8988T (cell line): ENCODE measurements at places on chromosomes 2 and 18.

DNA sequence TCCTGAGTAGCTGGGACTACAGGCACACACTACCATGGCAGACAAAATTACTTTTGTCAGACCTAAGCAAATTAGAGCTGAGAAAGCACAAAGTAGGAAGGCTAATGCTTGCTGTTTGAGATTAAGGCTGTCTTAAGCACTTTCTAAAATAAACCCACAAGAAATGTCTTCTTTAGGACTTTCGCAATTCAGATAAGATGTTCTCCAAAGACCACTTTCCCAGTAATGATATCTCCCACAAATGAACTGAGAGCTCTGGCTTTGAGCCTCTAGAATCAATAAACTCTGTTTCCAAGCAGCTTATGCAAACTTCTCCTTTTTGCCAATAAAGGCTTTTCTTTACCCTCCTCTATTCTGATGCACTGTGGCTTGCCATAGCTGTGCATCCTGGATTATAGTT, 32.0 kb upstream of the GALNT1 start:
- DNase-seq, result no peak

DNA sequence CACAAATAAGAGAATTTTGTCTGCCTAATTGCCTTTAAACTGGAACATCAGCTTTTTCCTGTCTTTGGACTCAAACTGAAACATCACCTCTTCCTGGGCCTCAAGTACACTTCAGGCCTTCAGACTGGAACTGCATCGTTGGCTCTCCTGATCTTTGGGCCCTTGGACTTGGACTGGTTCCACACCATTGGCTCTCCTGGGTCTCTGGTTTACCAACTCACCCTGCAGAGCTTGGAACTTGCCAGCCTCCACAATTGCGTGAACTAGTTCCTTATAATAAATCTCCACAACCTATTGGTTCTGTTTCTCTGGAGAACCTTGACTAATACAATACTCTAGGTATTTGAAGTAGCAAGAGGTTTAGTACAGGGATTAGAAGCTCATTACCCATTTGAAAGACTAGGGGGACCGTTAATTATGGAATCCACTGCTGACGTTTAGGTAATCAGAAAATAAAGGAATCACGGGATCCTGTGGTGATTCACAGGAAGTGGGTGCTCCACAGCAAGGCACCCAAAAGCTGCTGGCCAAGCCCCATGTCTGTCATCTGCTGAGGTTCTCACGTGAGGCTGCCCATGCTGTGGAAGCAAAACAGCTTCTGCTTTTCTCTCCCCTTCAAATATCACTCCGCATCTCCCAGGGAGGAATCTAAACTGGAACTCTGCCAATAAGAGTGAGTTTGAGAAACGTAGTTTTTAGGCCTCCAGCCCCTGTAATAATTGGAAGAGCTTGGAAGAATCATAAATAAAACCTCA, 20.0 kb upstream of the SGPP2 start:
- no peak for DNase-seq

DNA sequence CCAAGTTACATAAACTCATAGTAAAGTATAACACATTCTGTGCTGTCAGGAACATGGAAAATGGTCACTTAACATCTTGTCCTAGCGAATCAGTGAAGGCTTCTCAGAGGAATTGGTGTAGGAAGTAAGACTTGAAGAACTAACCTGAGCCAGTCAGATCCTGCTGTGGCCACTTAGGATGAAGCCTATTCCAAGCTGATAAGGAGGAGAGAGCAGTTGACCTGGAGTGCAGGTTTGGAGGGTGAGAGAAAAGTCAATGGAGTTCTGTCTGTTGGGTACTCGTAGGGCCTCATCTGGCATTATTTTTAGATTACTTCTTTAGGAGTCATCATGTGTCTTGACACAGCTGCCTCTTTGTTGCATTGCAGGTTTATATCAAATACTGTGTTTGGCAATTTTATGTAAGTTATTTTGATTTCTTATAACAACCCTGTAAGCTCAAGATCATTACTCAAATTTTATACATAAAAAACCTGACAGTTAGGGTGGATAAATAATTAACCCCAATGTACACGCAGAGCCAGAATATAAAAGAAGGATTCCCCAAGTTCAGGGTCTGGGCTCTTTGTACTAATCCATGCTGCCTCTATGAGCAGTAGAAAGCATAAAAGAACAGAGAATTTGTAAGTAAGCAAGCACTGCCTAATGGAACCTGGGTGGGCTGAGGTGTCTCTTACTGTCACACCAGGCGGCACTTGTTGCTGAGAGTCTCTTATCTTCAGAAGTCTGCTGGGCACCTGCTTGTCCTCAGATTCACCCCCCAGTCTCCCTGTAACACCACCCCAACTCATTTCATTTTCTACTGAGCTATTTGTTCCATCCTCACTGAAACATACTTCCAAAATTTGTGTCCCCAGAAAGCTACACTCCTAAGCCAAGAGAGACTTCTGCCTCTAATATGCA, 252.1 kb upstream of the NT5C1B start:
- no peak for DNase-seq

GRCh38 chr2:239814116-239814860, 210.9 kb downstream of the NDUFA10 start:
- no peak for DNase-seq

DNA sequence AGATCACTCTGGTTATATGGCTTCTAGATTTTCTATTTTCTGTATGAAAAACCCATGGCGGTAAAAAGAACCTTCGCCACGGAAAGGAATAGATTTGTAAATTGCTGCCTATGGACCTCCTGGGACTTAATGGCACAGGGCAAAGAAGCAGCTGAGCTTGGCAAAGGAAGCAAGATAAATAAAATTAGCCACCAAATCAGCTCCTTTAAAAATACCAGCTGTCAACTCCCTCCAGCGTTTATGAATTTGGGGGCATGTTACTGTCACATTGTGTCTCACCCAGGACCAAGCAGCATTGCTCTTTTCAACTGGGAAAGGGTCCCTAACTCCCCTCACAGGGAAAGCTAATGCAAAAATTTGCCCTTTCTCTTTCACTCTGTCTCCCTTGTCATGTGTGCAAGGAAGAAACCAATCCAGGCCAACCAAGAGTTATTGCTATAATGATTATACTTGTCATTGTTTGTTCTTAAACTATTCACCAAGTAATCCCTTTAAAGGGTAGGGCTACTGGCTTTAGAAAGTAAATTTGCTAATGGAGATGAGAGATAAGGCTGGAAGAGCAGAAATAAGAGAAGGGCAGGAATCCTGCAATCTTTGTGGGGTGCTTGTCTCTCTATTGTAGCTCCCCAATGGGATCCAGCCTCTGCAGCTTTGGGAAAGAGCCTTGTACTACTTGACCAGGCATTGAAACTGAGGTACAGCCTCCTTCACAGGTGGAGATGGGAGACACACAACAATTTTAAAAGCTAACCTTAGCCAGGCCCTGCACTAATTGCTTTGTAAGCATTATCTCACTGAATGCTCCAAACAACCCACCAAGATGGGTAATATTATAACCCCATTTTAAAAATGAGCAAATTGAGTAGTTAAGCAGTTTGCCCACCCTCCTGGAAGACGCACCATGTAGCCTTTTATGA, 119.1 kb upstream of the KLF7 start:
- no peak for DNase-seq

DNA sequence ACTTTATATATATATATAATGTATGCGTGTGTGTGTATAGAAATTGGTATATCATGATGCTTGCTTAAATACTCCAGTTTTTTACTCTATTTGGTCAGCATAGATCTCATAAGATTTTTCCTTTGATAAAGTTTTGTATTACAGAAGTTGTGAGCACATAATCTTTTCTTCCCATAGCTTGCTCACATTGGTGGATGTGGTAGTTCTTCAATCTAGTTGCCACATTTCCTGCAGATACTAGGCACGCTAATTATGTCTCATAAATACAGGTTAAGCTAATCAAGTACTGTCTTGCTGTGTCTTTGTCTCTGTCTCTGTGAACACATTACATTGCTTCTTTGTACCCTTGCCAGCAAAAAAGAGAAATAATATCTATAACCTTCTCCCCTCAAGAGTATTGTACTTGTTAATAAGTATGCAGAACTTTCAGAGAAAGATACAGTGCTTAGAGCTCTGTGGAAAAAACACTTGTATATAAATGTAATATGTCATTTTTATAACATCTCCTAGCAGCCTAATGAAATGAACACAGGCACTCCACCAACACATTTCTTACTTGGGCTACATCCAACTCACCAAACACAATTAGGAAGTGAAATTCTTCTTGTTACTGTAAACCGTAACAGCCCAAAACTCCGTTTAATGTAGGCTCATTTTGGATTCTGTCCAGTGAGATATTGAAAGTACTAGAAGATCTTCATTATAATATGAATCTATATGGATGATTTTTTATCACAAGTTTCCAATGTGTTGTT, 306.7 kb upstream of the SLC8A1 start:
- DNase-seq, result no peak

DNA sequence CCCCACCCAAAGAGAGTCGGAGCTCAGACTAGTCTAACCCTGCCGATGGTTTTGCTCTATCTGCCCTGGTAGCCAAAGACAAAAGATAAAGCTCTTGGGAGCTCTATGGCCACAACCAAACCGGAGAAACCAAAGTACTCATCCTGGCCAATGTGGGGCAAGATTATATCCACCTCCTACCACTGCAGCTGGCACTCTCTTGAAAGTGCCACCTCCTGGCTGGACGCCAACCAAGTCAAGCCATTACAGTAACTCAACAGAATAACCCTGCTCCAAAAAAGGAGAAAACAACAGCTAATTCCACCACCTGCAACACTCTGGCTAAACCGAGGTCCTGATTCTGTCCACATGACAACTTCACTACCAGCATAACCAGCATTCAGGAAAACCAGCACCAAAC, 57.6 kb downstream of the SESTD1 start:
- DNase-seq, result no peak

DNA sequence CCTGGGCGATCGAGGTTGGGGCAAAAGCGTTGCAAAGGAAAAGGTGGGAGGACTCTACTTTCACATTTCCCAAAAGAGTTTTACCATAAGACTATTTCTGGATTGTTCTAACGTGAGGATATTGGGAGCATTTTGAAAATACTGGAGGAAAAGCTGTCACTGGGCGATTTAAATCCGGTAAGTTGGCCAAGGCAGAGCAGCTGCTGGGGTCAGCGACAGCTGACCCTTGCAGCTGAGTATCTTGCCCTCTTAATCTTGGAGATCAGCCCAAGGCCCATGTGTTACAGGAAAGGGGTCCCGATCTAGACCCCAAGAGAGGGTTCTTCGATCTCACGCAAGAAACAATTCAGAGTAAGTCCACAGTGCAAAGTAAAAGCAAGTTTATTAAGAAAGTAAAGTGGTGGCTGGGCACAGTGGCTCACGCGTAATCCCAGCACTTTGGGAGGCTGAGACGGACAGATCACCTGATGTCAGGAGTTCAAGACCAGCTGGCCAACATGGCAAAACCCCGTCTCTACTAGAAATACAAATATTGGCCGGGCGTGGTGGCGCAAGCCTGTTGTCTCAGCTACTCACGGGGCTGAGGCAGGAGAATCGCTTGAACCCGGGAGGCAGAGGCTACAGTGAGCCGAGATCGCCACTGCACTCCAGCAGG, 964 bp upstream of the ST3GAL5 start:
- DNase-seq, result no peak

DNA sequence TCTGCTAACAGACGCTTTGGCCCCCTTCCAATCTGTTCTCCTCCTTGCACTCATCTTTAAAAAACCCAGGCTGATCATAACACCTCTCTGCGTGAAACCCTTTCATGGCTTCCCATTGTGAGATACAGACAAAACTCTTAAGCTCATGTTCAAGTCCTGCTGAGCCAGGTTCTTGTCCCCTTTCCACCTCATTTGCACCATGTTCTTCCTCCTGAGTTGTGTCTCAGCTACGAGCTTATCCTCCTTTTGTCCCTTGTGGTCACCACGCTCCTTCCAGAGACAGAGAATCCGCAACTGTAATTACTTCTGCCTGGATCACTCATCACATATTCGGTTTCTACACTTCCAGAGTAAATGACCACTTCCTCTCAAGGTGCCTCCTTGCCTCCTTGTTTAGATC, 238.8 kb downstream of the ACTR3 start:
- DNase-seq, result no peak

DNA sequence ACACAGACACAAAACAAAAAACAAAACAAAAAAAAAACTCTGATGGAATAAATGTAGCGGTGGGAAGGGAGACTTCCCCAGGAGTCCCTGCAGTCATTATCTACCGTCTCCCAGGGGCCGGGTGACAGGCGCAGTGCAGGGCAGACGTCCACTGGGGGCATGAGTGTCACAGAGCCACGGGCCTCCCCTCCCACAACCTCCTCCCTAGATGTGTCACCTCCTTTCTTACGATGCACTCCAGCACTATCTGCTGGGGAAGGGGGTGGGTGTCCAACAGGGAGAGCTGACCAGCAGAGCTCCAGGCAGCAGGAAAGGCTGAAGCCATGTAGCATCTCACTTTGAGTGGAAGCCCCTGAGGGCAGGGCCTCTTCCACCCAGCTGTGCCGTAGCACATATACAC, 84.5 kb downstream of the LONRF2 start:
- DNase-seq, result no peak

GRCh38 chr2:29039718-29040480, 34.4 kb downstream of the PCARE start:
- DNase-seq, result no peak

- no peak for DNase-seq
Measured at GRCh38 chr2:102304268-102304667, 7.1 kb upstream of the IL1RL1 start.

DNA sequence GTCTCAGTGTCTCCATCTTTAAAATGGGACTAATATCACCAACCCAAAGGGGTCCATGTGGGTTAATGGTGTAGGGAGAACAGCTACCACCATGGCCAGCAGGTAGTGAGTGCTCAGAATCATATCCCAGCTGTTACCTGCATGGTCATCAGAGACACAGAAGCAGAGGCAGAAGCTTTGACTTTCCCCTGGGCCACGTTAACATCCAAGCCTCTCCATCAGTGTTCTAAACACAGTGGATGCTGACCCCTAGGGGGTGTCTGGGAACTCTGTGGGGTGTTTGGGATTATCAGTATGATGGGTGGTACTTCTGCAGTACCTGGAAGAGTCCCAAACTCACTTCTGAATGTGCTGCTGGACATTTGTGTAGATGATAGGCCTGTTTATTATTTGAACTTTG, 93.6 kb downstream of the GYPC start:
- DNase-seq, result no peak

DNA sequence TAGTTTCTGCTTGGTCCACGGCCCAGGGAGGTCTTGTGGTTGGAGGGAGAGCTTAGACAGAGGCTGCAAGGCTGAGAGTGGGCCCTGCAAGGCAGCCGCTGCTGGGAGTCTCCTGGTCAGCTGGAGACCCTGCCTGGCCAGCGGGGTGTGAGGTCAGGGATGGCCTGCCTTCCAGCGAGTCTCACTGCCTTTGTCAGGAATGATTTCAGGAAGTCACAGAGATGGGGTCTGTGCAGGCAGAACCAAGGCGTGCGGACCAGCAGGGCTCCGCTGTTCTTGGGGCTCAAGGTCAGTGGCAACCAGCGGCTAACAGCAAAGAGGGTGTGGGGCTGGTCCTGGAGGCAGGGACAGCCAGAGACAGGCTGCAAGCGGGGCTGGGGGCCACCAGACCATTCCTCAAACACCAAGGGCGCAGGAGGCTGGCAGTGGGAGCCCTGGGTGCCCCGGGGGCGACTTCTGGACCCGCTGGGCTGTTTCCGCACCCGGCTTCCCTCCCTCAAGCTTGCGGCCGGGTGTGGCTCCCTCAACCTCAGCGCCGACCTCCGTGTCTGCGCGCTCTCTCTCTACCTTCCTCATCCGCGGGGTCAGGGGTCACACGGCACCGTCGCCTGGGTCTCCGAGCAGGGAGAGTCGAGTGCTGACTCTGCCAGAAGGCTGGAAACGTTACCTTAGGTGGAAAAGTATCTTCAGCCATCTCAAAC, 124.5 kb upstream of the CTDP1 start:
- DNase-seq, result no peak

- DNase-seq, result no peak
Measured at GRCh38 chr2:229454934-229455631, 184.0 kb upstream of the PID1 start.
